H4 (cell line): ENCODE measurements at places on chromosomes 13 and 19. TPM values are rescaled to one million over a fixed set of nuclear protein-coding genes. Genes with fewer than 3 reads are reported as not detected.

The SMAD9 gene
- 2.2 and 4.0 TPM in 2 replicates for total RNA-seq

The KHSRP gene
- 48.5 and 54.7 TPM in 2 replicates for total RNA-seq

DNA sequence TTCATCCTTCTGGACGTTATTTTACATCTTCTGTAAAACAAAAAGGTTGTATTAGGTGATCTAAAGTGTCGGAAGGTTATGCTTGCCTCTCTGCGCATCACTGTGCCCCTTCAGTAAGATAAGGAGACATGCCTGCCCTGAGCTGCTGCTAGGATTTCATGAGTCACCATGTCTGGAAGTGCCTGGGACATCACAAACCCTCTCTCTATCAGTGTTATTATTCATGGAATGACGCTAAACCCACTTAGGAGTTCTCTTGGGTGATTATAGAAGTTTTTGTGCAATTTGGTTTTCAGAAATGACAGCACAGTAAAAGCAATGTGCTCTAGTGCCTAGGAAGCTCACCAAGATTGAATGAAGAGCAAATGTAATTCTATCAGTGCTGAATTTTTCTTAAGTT is 617.7 kb downstream of the DCT start:
- peak; percentile 20 for DNase-seq

- DNase-seq, result peak; percentile 61
These were observed 170.0 kb downstream of the NUFIP1 start for GRCh38 chr13:44819245-44819644.

- DNase-seq, result no peak
These were observed 44.8 kb downstream of the USP12 start for GRCh38 chr13:27126859-27127258.

The STOML3 gene
- total RNA-seq, result not detected in 2 replicates

GRCh38 chr19:34351382-34351826 is 13.6 kb upstream of the GPI start:
- no peak for DNase-seq

- DNase-seq, result peak; percentile 21
These were observed at the start of gene PPP1R12C for GRCh38 chr19:55116859-55117662. Gene PPP1R12C, minus strand, starts transcription at chr19:55117637. Its CDS starts 94 bp downstream, at chr19:55117543.

The ZNF738 gene
- 9.7 and 11.2 TPM in 2 replicates for total RNA-seq

DNA sequence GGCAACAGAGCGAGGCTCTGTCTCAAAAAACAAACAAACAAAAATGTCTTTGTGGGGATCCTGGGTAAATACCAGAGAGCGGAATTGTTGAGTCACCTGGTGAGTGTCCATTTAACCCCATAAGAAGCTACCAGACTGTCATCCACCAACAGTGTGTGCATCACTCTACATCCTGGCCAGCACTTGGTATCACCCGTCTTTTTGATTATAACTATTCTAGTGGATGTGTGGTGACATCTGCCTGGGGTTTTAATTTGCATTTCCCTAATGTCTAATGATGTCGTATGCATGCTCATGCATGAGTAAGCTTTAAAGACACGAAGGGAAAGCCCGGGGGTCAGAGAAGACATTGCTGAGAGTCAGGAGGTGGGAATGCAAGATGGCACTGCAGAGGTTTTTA is 126.7 kb upstream of the MRI1 start:
- no peak for DNase-seq

- no peak for DNase-seq
These were observed 77.7 kb downstream of the COL4A1 start for GRCh38 chr13:110228936-110229904.

- no peak for DNase-seq
These were observed 471.4 kb downstream of the LIG4 start for GRCh38 chr13:107743983-107744382.

GRCh38 chr19:11091703-11092153 is 2.5 kb downstream of the LDLR start:
- DNase-seq, result peak; percentile 89

DNA sequence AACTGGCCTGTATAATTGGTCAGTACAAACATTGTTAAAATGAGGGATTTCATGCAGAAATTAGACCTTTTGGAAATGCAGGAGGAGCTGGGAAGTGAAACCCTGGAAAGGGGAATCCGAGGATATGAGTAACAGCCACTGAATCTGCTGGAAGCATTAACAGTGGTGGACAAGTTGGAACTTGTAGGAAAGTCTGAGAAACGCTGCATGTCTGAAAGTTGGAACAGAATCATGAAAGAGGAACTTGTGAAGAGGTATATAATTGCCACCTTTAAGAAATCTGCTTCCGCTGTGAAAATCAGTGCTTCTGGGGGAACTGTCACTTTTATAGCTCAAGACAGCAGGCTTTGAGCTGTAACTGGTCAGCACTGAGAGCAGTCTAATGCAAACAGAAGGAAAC is 716.5 kb upstream of the PRR20A start:
- DNase-seq, result no peak

DNA sequence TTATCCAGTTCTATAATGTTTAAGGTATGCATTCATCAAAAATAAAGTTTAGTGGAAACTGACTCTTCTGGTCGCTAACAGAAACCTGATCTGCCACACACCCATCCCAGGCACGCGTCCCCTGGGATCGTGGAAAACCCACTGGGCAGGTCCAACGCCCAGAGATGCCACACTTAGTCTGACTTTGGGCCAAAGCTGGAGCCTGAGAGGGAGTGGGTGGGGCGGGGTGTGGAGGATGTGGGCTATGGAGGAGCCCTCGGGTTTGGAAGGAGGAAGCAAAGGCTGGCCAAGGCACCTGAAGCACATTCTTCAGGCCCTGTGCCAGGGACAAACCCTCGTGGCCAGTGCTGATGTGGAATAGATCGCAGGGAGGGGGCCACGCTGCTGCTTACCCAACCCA is 2.5 kb downstream of the IGFL1 start:
- DNase-seq, result no peak

The EID2 gene
- total RNA-seq, result 10.8 and 11.5 TPM in 2 replicates

The GGACT gene
- total RNA-seq, result 0.92 and 4.7 TPM in 2 replicates

GRCh38 chr13:23652909-23653726 is 82.9 kb downstream of the TNFRSF19 start:
- DNase-seq, result no peak

- DNase-seq, result no peak
These were observed 1.3 kb upstream of the JUND start for GRCh38 chr19:18282788-18283141.

GRCh38 chr13:112347986-112348385 is 28.2 kb upstream of the SPACA7 start:
- no peak for DNase-seq

The DUS3L gene
- 23.2 and 28.1 TPM in 2 replicates for total RNA-seq

GRCh38 chr13:84821261-84821660 is 939.0 kb upstream of the SLITRK1 start:
- DNase-seq, result no peak

DNA sequence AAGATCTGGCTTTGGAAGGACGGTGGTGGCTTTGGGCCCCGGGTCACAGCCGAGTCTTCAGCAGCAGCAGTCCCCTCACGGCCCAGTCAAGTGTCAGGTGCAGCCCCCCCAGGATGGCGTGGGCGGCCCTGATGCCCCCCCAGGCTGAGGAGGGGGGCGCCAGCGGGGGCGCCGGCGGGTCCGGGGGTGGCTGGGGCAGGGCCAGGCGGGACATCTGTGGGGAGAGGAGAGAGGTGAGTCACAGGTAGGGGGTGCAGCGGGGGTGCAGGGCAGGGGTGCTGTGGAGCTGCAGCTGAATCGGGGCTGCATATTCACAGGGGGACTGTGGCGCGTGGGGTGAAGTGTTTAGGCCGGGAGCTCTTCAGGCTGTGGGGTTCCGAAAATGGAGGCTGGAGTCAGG is 2.9 kb upstream of the GARIN5B start:
- no peak for DNase-seq

The CATSPERD gene
- total RNA-seq, result not detected in 2 replicates

DNA sequence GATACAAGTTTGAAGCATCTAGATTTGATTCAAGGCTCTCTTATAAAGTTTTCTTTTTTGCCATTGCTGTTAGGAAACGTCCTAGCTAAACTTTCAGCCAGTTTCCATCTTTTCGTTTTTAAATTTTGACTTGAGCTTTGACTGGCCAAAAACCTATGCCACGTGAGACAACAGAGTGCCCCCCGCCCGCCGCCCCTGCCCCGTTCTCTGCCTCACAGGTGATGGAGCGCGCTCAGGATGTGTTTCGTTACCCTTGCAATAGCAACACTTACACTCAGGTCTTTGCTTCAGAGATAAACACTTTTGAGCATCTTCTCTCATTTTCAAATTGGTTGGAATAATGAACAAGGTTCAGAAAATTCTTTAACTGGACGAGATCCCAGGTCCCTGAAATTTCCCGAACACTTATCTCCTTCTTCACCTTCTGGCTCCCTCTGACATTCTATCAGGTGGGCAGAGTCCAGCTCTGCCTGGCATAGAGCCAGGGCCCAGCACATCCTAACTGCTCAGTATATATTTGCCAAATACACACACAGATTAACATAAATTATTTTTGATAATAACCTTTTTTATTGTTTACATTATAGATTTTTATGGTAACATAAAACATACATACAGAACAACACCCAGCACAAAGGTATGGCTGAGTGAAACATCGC is 301.1 kb downstream of the IRS2 start:
- no peak for DNase-seq

The MCEMP1 gene
- not detected in 2 replicates for total RNA-seq

The ATP4A gene
- total RNA-seq, result not detected in 2 replicates

DNA sequence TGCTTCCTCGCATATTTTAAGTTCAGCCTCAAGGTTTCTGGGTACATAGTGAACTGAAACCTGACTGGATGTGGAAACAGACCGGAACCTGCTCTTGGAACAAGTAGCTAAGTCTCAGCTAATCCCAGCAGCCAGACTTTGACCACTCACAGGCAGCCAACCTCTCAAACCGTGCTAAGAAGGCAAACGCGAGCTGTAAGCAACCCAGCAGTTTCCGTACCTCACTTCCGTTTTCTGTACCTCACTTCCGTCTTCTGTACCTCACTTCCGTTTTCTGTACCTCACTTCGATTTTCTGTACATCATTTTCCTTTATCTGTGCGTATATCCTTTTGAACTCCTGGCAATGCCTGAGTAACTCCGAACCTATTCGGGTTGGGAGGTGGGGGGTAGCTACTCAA is 96.8 kb downstream of the SUCLA2 start:
- no peak for DNase-seq

DNA sequence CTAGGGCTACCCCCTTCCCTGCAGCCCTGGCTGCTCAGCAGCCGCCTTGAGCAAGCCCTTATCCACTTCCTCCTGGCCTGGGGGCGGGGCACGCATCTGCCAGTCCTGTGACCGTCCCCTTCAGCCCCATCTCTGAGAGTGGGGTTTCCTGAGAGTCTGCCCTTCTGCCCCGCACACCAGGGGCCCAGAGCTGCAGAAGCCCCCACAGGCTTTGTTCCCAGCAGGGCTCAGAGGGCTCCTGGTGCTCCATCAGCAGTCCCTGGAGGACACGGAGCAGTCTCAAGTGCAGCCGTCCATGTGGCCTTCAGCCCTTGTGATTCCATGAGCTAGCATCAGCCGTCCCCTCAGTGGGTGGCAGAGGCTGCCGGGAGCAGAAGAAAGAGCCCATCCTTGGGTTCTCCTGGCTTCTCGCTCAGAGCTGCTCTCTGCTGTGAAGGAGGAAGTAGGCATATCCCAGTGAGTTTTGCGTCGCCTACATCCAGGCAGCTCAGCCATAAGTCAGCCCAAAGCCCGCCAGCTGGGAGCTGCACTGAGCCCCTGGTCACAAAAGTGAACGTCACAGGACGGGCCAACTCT is 16.3 kb downstream of the MYO9B start:
- DNase-seq, result no peak

DNA sequence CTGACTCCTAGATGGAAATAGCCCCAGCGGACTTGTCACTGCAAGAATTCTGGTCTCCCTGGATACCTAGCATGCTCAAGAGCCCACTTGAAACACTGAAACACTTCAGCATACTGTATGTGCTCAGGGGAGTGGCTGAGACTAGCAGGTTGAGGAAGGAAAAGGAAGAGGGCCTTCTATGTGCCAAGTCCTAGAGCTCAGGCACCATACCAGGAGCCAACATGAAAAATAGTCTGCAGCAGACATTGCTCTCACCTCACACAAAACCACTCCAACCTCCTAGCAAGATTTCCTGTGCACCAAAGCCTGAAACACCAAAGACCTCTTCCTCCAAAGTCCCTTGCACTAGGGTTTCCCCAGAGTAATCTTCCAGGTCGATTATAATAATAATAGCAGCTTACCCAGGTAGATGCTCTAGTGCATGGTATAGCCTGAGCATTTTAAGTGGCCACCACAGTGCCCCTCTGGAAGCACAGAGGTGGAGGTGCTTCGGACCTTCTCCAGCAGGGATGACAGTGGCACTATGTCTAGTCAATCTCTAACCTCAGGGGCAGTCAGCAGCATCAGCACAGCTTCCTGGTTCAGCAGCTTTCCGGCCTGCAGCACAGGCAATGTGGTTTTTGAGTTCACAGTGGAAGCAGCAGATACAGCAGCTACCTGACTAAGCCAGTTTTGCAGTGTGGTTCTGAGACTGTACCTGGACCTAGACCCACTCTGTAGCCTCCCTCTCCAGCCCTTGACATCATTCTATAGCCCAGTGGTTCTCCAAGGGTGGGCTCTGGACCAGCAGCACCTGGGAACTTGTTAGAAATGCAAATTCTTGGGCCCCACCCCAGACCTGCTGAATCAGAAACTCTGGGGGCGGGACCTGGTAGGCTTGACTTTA is 45.6 kb upstream of the UBE2L5 start:
- DNase-seq, result no peak

- no peak for DNase-seq
These were observed 273.4 kb downstream of the DCLK1 start for GRCh38 chr13:35857769-35858168.

GRCh38 chr19:13207846-13208671 is 57.8 kb downstream of the IER2 start:
- DNase-seq, result no peak

DNA sequence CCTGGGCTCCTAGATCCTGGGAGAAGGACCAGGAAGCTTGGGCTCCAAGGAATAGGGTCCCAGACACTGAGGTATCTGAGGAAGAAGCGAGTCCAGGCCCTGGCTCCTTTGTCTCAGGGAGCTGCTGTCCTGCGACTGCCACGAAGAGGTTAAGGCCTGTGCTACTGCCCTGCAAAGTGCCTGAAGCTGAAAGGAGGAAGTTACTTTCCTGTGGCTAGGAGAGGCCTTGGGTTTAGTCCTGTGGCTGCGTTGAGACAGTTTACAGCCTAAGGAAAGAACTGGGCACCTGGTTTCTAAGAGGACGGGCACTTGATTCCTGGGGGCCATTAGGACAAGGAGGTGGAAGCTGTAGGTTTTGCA is 2.8 kb downstream of the MYADM start:
- DNase-seq, result no peak

GRCh38 chr19:29259153-29259552 is 46.2 kb upstream of the UQCRFS1 start:
- no peak for DNase-seq

The PLA2G4C gene
- 2.8 and 3.0 TPM in 2 replicates for total RNA-seq

DNA sequence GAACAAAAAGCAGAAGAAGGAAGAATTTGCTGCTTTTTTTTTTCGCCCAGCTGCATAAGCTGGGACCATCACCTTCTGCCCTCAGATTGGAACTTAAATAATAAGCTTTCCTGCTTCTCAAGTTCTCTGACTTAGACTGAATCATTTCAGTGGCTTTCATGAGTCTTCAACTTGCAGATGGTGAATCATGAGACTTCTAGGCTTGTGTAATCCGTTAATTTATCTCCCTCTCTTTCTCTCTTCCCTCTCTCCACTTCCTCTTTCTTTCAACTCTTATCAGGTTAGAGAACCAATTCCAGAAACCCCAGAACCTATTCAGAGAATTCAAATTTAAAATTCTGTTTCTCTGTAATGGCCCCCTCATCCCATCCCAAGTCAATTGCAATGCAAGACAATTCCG is 1153.7 kb downstream of the PCDH9 start:
- no peak for DNase-seq
